ENCODE measurements at places on chromosomes 12 and 14. TPM values are rescaled to one million over a fixed set of nuclear protein-coding genes. Genes with fewer than 3 reads are reported as not detected.

The ATF7 gene
- 43.0 TPM for total RNA-seq

The CLEC12A gene
- total RNA-seq = 0.52 TPM

The NKX2-1 gene
- total RNA-seq = not detected

The CMKLR1 gene
- not detected for total RNA-seq

The NELL2 gene
- total RNA-seq = 55.1 TPM

The KRT78 gene
- total RNA-seq = not detected

The TMTC2 gene
- 1.8 TPM for total RNA-seq

The PZP gene
- not detected for total RNA-seq

The SIX1 gene
- total RNA-seq = not detected

DNA sequence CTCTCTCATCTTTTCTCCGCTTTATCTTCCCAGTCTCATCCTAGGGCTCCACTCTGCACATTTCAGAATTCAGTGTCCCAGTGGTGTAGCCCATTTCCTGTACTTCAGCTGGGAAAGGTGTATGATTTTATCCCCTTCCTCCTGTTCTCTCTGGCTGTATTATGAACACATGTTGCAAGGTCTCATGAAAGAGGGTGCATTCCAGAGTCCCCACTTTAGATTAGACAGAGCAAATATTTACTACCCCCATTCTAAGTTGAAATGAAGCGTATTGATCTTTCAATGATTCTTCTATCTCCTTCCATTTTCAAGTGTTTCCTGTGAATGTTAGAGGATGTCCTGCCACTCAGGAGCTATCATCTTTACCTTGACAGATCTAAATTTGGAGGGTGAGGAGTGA lies 123.2 kb downstream of the WIF1 start:
- no peak for DNase-seq
- H3K4me3 ChIP-seq = no peak overlapping the region
- H3K27ac ChIP-seq = no peak overlapping the region
- no peaks in the 10 kb centered on the region for H3K4me1 ChIP-seq
- no peaks in the 10 kb centered on the region for H3K36me3 ChIP-seq

- no peaks in the 10 kb centered on the region for H3K4me1 ChIP-seq
- H3K27me3 ChIP-seq = no peaks in the 10 kb centered on the region
- H3K4me3 ChIP-seq = no peak overlapping the region
- no peak overlapping the region for H3K27ac ChIP-seq
Observed at GRCh38 chr12:121166356-121166755, 33.7 kb downstream of the P2RX7 start.

GRCh38 chr12:79397609-79398008 lies 293.2 kb downstream of the PAWR start:
- H3K27me3 ChIP-seq = no peaks in the 10 kb centered on the region
- no peaks in the 10 kb centered on the region for H3K4me1 ChIP-seq
- H3K27ac ChIP-seq = no peak overlapping the region

DNA sequence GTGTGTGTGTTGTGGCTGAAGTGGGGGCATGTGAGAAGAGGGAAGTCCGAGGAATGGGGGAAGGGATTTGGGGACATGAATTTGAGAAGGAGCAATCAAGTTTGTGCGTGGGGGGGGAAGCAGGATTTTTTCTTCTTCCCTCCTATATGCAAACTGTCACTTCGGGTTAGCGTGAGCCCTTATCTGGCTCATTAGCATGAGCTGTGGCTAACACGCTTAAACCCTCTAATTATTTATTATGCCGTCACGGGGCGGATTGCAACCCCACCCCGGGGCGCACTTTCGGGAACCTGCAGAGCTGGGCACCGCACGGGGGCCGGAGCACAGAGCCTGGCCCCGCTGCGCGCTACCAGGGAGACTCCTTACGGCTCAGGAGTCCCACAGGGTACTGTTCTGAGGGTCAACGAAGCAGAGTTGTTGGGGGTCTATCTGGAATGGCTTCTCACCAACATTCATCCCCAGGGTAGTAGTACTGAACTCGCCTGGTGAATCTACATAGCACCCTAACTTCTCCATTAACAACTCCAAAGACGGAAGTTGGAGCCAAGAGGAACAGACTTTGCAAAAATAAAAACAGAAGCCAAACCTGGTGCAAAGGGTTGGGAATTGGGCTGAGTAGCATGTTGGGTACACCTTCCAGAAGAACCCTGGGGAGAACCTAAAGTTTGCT lies 6.4 kb upstream of the ASCL1 start:
- H3K4me1 ChIP-seq = peaks cover 26% of the 10 kb centered on the region
- H3K4me3 ChIP-seq = no peak overlapping the region
- DNase-seq = no peak
- no peak overlapping the region for H3K27ac ChIP-seq
- H3K27me3 ChIP-seq = peaks cover 75% of the 10 kb centered on the region

GRCh38 chr12:45974883-45975282 lies 15.5 kb downstream of the SCAF11 start:
- H3K4me3 ChIP-seq = no peak overlapping the region
- H3K27ac ChIP-seq = no peak overlapping the region
- DNase-seq = no peak
- H3K4me1 ChIP-seq = peaks cover 62% of the 10 kb centered on the region
- no peaks in the 10 kb centered on the region for H3K27me3 ChIP-seq
- peaks cover 63% of the 10 kb centered on the region for H3K36me3 ChIP-seq

- H3K27me3 ChIP-seq = no peaks in the 10 kb centered on the region
- no peak for DNase-seq
- no peaks in the 10 kb centered on the region for H3K36me3 ChIP-seq
- H3K27ac ChIP-seq = peak overlapping the region; percentile 76
Observed at GRCh38 chr12:25186788-25187402, 8.1 kb downstream of the DNAI7 start.

- no peaks in the 10 kb centered on the region for H3K4me1 ChIP-seq
- no peak for DNase-seq
- H3K4me3 ChIP-seq = no peak overlapping the region
- H3K27ac ChIP-seq = no peak overlapping the region
- peaks cover 1% of the 10 kb centered on the region for H3K27me3 ChIP-seq
Observed at GRCh38 chr12:105698075-105698474, 367.6 kb downstream of the C12orf75 start.

GRCh38 chr12:20477672-20478071 lies 109.3 kb downstream of the PDE3A start:
- no peak for DNase-seq
- no peaks in the 10 kb centered on the region for H3K4me1 ChIP-seq
- H3K27ac ChIP-seq = no peak overlapping the region
- no peaks in the 10 kb centered on the region for H3K27me3 ChIP-seq

- peak; percentile 64 for DNase-seq
- no peak overlapping the region for H3K27ac ChIP-seq
- H3K36me3 ChIP-seq = no peaks in the 10 kb centered on the region
- H3K4me3 ChIP-seq = no peak overlapping the region
Observed at GRCh38 chr14:22653012-22653621, 9.0 kb upstream of the OR6J1 start.

GRCh38 chr14:68633131-68633991 lies 159.5 kb downstream of the ZFP36L1 start:
- H3K27me3 ChIP-seq = peaks cover 10% of the 10 kb centered on the region
- peaks cover 9% of the 10 kb centered on the region for H3K4me1 ChIP-seq
- H3K36me3 ChIP-seq = no peaks in the 10 kb centered on the region
- no peak overlapping the region for H3K27ac ChIP-seq
- H3K4me3 ChIP-seq = no peak overlapping the region

DNA sequence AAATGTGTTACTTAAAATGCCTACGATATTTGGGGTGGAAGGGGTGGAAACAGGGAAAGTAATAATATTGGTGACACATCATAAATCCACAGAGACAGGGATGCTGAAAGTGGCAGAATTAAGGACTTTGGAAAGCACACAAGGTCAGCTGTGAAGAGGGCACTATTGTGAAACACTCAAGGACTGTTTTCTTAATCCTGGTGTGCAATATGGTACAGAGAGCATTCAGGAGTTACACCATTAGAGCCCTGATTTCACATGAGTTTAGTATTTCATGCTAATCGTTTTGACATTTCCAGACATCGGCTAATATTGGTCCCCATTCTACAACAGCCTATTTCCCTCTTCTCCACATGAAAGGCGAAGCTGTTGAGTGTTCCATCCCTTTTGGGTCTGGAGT lies 219.2 kb downstream of the MSRB3 start:
- H3K27me3 ChIP-seq = no peaks in the 10 kb centered on the region
- no peak overlapping the region for H3K4me3 ChIP-seq
- peaks cover 1% of the 10 kb centered on the region for H3K4me1 ChIP-seq
- H3K27ac ChIP-seq = no peak overlapping the region

DNA sequence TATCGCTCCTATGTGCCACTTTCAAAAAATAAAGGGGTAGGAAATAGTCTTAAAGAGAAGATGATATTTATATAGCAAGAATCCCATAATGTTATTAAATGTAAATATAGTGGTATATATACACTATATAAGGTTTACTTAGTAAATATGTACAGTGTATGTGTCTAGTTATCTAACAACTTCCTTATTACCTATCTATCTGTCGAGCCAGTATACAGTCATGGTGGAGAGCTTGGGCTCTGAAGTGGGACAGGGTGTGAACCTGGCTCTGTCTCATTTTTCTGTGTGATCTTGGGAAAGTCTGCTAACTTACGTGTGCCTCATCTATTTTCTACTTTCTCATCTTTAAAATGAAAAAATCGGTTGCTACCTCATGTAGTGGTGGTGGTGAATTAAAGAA lies 62.8 kb upstream of the SINHCAF start:
- no peak for DNase-seq
- no peaks in the 10 kb centered on the region for H3K4me1 ChIP-seq
- H3K4me3 ChIP-seq = no peak overlapping the region
- no peak overlapping the region for H3K27ac ChIP-seq
- no peaks in the 10 kb centered on the region for H3K36me3 ChIP-seq
